Stimulated activated CD4-positive, alpha-beta T cell treated with anti-CD3 and anti-CD28 coated beads, Interleukin-15, amount 100 ng/mL, for 1 hour (primary cell): ENCODE measurements at places on chromosomes 13 and 19.

GRCh38 chr19:32104153-32104849, 241.1 kb upstream of the ZNF507 start:
- DNase-seq: no peak

DNA sequence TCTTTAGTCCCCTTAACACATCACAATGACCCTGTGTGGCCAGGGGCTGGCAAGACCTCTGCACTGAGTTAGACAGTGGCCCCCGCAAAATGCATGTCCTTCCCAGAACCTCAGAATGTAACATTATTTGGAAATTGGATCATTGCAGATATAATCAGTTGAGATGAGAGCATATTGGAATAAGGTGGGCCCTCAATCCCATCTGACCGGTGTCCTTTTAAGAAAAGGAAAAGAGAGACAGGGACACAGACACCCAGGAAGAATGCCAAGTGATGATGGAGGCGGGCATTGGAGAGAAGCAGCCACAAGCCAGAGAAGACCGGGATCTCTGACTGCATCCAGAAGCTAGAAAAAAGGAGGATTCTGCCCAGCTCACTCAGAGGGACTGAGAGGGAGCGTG, 1.8 kb downstream of the FAM187B start:
- no peak for DNase-seq

- no peak for DNase-seq
Observed at GRCh38 chr19:51125421-51126075, 842 bp downstream of the SIGLEC9 start.

GRCh38 chr19:42023121-42023942, 29.3 kb upstream of the ATP1A3 start:
- DNase-seq: no peak

- no peak for DNase-seq
Observed at GRCh38 chr13:111480503-111480902, 160.1 kb downstream of the TEX29 start.

DNA sequence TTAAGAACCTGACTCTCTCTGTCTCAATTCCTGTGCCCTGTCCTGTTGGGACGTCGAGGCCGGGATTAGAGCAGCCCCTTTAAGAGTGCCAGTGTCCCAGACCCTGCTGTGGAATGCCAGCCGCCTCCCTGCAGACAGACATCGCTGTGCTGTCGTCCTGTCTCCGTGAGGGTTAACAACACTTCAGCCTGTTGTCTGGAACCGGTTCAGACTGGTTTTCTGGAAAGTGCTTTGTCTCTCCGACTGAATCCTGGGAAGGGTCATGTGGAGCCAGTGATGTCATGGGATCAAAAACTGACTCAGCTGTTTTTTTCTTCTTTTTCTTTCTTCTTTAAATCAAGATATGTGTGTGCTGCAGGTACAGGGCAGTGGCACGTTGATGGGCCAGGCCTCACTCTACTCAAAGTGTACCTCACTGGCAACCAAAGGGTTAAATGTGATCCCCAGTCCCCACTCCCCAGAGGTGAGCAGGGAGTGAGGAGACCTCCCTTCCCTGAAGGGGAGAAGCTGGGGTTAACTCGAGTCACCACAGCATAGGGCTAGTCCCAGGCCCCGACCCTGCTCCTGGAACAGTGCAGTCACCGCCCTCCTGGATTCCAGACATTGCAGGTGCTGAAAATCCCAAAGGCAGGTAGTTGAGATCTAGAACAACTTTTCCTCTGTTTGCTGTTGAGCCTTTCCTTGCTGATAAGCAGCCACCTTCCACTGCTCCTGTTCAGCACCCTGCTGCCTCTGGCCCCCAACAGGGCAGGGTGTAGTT, 50.8 kb downstream of the TSSK6 start:
- DNase-seq: no peak

DNA sequence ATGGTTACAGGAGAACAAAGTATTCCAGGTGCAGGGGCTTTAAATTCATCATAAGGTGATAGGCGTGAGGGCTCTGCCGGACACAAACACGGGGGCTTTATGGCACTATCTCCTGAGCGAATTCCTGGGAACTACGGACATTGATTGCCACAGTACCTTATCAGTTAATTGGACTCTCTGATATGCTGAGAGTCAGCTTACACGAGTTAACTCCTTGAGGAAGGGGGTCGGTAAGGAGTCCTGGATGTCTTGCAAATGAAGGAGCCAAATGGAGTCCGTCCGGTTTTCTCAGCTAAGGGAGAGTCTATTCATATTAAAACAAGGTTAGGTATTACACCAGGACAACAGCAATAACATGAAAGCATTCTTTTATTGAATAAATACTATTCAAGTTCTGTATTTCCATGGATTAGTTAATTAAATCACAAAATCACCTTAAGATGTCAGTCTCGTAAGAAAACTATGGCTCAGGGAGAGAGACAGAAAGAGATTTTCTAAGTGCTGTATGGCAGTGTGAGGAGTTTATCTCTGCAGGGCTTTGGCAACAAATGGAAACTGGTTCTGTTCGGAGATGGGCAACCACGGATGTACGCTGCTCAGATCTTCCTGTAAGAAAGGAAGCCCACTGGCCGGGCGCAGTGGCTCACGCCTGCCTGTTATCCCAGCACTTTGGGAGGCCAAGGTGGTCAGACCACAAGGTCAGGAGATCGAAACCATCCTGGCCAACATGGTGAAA, 26.2 kb upstream of the HIF3A start:
- no peak for DNase-seq

DNA sequence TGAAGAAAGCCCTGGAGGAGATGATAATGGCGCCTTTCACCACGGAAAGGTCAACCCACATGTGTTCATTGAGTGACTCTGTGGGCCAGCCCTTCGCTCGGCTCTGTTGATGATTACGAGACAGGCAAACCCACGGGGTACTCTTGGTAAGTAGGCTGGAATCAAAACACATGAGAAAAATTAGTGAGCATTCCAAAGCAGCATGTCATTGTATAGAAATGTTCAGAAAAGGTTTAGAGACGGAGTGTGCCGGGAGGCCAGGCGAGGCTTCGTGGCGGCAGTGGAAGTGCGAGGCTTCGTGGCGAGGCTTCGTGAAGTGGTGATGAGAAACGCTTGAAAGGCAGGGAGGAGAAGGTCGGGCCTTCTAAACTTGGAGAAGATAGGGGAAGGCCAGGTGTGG, 144.3 kb downstream of the ZNF536 start:
- no peak for DNase-seq

DNA sequence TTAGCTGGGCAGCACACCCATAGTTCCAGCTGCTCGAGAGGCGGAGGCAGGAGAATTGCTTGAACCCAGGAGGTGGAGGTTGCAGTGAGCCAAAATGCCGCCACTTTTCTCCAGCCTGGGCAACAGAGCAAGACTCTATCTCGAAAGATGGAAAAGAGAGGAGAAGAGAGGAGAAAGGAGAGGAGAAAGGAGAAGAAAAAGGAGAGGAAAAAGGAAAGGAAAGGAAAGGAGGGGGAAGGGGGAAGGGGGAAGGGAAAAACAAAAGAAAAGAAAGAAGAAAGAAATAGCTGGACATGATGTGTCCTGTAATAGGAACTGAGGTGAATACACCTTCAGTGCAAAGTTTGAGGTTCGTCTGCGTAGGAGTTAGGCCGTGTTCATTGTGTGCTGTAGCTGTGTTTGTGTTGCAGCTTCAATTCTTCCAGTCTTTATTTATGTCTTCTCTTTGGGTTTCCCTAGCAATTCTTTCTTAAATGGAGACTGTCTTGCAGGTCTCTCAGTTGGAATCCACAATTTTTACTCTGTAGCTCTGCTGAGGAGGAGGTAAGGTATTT, 13.4 kb downstream of the ZNF607 start:
- no peak for DNase-seq

DNA sequence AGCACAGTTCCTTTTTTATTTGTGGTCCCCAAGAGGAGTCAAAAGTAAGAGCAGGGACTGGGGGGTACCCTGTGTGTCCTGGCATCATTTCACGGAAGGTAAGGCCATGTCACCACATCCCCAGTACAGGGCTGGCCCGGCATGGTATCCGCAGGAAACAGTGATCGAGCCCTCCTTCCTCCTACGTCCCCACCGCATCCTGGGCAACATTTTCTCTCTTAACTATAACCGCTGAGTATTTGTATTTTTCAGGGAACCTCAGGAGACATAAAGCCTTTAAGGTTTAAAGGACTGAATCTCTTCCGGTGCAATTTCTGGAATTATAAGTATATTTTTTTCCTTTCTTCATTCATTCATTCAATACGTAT, 13.6 kb upstream of the LATS2 start:
- DNase-seq: no peak

DNA sequence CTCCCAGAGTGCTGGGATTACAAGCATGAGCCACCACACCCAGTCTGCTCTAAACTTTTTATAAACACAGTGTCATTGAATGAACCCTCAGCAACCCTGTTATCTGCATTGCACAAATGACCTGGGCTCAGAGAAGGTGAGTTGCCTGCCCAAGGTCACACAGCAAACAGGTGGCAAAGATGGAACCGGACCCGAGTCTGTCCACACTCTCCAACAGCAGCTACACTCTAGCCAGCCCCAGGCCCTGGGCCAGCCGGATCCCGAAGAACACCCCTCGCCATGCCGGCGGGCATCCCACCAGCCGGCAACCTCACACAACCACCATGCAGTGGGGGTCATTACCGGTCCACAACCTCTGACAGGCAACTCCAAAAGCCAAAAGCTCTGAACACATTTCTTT, 14.5 kb downstream of the ERCC2 start:
- DNase-seq: no peak

GRCh38 chr19:50300051-50300450, 29.1 kb downstream of the KCNC3 start:
- DNase-seq: no peak

- DNase-seq: peak; percentile 16
Observed at GRCh38 chr13:21458451-21458812, 671 bp downstream of the ZDHHC20 start.

- DNase-seq: no peak
Observed at GRCh38 chr19:22606212-22606553, 27.9 kb upstream of the ZNF492 start.

- no peak for DNase-seq
Observed at GRCh38 chr19:47506459-47506858, 8.4 kb downstream of the NAPA start.

GRCh38 chr19:30074741-30075715, 133.0 kb downstream of the URI1 start:
- no peak for DNase-seq

DNA sequence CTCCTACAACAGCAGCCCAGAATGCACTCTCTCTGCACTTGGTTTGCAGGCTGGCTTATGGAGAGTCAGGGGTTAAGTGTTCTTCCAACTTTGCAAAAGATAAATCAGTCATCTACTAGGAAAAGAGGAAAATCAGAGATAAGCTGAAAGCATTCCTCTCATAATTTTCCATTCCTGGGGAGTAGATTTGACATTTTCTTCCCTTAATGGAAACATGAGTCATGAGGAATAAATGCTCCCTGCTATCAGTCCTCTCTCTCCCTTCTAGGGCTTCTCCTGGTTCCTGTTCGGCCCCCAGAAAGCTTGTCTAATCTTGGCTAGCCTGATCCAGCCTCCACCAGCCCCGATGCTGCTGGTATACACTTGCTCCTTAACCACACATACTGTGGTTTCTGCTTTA, 28.4 kb upstream of the ENOX1 start:
- DNase-seq: no peak

GRCh38 chr19:19077103-19077502, 13.3 kb downstream of the SLC25A42 start:
- no peak for DNase-seq

- DNase-seq: no peak
Observed at GRCh38 chr19:45973553-45974338, at the start of gene NOVA2. TSS of gene NOVA2 (minus strand) at chr19:45973865. CDS start at chr19:45973351, 514 bp downstream.

DNA sequence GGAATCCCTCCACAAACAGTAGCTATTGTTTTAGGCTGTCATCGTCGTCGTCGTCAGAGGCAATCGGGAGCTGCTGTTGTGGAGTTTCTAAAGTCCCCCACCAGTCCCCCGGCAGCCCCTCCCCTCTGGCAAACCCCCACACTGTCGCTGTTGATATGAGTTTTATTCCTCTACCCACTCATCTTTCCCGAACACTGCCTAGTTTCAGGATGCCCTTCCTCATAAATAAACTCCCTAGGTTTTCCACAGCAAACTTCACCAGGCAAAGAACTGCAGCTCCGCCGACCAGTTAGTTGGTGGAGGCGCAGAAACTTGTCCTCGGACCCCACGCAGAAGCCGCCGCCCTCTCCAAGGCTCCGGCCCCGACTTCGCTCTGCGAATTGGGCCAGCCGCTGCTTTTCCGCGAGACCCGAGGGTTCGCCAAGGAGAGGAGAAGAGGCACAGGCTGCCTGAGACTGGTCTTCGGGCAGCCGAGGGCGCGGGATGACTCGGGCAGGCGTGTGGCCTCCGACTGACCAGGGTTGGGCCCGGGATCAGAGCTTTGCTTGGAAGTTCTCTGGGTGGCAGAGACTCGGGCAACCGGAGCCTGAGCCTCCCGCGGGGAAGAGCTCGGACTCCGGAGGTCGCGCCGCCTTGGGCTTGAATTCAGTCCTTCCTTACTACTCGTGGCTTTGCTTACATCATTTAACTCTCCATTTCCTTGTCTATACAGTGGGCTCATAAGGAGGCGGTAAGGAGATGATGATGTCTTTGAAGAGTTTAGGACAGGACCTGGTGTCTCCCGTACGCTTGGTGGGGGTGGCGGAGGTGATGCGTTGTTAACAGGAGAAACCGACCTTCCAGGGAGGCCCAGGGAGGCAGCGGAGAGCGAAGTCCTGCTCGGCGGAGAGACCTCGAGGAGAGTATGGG, 7.9 kb downstream of the PDX1 start:
- DNase-seq: no peak

- DNase-seq: no peak
Observed at GRCh38 chr13:96822895-96823294, 171.4 kb downstream of the OXGR1 start.

GRCh38 chr19:42831221-42832019, 48.1 kb downstream of the PSG1 start:
- no peak for DNase-seq

GRCh38 chr13:67880916-67881315, 650.8 kb upstream of the PCDH9 start:
- no peak for DNase-seq

DNA sequence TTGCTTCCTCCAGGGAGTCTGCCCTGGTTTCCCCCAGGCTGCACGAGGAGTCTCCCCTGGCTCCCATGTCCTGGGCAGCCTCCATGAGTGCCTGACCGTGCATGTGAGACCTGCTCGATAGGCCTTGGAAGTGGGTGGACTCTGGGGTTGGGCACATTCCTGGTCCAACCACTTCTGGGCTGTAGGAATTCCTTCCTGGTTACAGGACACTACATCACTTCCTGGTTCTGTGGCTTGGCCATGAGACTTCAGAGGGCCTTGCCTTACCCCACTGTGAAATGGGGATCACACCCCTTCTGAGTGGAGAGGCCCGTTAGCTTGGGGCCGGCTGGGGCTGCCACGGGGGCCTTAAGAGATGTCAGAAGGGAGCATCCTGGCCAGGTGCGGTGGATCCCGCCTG, 4.0 kb upstream of the ZNF628 start:
- DNase-seq: no peak

DNA sequence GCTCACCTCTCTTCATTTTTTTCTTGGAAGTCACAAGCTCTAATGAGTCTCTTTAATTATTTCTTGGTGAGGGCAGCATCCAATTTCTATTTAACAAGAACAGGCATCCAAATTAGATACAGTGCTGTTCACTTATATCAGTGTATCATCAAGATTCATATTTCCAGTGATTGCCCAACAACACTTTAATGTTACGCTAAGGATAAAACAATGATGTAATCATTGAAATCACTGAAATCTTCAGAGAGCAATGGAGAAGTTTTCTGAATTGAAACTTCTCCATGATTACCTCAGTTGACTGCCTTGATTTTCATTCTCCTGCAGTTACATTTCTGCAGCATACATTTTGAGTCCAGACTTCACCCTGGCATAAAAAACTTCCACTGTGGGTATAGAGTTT, 17.1 kb upstream of the LRCH1 start:
- no peak for DNase-seq
